NCI-H1105 (cell line): ENCODE measurements at places on chromosomes 4 and X.

- no peak for DNase-seq
These were observed 90.1 kb upstream of the EFHC2 start for GRCh38 chrX:44433556-44433955.

DNA sequence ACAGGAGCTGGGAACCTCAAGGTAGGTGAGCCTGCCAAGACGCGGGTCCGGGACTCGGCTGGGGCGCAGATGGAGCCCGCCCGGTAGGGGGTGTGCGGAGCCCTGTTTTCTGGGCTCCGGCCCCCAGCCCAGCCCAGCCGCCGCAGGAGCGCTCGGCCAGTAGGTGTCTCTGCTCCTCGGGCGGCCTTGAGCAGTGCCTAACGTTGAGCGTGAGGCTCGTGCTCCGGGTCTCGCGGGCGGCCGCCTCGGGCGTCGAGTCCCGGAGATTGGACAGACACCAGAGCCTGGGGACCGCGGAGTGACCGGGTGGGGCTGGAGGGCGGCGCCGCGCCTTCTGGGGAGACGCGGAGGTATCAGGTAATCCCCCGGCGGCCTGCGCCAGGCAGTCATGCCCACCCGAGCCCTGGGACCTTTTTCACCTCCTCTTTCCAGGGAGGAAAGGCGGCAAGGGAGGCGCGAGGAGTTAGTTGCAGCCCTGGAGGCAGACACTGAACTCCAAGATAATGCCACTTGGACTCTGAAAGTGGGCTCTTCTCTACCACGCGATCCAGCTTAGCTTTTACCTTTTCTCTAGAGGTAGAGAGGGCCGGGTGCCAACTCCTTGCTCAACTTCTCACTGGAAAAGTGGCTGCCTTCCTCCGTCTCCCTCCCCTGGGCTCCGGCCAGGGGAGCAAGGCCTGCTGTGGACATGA is 14.5 kb upstream of the FGG start:
- no peak for DNase-seq

- DNase-seq: no peak
These were observed 17.0 kb downstream of the DYNLT3 start for GRCh38 chrX:37830371-37830770.

DNA sequence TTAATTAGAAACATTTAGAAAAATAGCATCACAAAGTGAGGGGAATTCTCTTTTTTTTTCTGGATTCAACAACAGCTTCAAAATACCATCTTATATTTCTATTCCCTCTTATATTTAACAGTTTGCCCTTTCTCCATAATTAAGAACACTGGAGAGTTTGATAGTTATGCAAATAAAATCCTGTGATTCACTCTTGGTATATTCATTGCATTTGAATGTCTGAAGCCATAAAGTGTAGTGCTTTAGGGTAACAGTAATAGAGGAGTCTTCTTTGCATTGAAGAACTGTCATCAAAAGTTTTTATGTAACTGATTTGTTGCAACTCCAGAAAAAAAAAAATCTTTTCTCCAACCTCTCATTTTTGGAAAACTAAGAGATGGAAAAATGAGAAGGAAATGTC is 352.0 kb upstream of the GALNTL6 start:
- no peak for DNase-seq

GRCh38 chr4:155629956-155630355 is 36.7 kb upstream of the GUCY1A1 start:
- no peak for DNase-seq

DNA sequence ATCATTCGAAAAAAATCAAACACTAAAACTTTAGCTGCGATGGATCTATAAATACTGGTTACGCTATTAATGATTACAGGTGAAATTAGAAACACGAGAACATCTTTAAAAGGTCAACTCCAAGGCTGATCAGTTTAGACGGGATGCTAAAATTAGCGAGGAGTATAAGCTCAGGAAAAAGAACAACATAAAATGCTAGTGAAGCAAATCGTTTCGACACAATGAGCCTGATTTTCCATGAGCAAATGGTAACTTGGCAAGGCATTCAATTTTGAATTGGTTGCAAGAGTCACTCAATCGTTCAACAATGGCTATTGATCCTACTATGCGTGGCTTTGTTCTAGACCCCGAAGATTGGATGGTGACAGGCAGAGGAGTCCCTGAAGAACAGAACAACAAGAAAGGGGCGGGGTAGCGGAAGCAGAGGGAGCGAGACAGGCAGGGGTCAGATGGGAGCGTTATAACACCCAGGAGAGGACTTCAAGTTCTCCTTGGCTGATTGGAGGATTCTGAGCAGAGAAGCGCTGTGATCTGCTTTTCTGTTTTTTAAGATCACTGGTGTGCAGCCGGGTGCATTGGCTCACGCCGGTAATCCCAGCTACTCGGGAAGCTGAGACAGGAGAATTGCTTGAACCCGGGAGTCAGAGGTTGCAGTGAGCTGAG is 146.5 kb downstream of the RBM47 start:
- no peak for DNase-seq

DNA sequence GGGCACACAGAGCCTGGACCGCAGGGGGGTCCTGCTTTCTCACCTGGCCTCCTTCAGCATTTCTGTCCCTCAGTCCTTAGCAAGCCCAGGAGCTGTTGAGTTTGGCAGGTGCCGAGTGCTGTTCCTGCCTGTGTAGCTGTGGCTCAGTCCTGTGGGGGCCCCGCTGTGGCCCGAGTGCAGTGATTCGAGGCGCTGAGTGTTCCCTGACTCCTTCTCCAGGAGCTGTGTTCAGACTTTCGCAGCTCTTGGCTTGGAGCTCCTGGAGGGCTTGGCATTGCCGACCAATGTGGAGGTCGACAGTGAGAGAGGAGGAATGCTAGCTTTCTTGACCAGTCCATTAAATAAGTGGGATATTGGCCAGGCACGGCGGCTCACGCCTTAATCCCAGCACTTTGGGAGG is 50.1 kb upstream of the MSANTD1 start:
- DNase-seq: no peak

DNA sequence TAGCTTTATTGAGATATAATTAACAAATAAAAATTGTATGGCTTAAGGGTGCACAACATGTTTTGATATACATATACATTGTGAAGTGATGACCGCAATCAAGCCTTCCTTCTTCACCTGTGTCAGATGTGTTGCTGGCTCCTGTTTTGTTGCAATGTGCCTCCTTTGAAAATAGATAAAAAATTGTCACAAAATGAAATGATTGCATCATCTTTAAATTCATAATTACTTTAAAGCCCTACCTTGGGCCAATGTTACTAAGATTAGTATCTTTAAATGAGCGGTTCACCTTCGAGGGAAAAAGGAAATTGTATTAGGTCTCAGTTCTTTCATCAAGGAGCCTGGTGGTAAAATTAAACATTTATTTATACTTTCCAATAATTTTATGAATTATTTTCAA is 77.3 kb downstream of the GPRIN3 start:
- DNase-seq: no peak
